Fibroblast of lung (primary cell): ENCODE measurements at places on chromosomes 16 and 17.
A peak's percentile ranks its signal among the peaks of the same experiment; 100 is the strongest.

GRCh38 chr16:88739139-88739976 lies 33.1 kb downstream of the CTU2 start:
- no peak for DNase-seq

GRCh38 chr16:70470927-70471341 lies 16.5 kb downstream of the FCSK start:
- DNase-seq = no peak

GRCh38 chr17:20256144-20256543 lies 211.2 kb downstream of the LGALS9B start:
- DNase-seq = no peak

DNA sequence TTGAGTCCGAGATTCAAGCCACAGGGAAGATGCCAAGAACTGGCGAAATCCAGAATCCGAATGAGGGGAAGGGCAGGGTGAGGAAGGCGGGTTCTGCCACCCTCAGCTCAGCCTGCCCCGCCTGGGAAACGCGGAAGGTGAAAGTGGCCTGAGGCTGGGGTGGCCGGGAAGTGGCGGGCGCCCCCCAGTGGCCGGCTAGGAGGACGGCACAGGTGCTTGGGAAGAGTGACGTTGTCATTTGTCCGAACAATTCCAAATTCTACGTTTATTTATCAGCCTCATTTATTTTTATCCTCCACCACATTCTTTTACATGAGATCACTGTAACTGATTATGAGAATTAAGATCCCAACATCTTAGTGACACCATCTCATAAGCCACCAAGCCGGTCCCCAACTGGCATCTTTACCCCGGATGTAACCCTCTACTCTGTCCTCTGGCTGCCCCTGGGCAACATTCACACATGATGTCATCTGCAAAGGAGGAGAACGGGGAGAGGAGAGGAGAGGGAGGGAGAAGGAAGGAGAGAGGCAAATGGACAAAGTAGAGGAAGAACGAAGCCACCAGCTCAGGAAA lies 21.3 kb downstream of the SRCIN1 start:
- DNase-seq = peak; percentile 48
